Stomach (tissue), 19 donors: ENCODE measurements at places on chromosomes 12 and 14. TPM values are rescaled to one million over a fixed set of nuclear protein-coding genes. Genes with fewer than 3 reads are reported as not detected.
A peak's percentile ranks its signal among the peaks of the same experiment; 100 is the strongest.

Gene HHIPL1
- not detected for total RNA-seq

Gene CIT
- 164 TPM for total RNA-seq

Gene KRT83
- not detected for total RNA-seq

Gene ART4
- total RNA-seq: not detected

Gene LHX5
- total RNA-seq: not detected

GRCh38 chr14:68975667-68976066 lies 3.4 kb downstream of the ACTN1 start:
- H3K4me3 ChIP-seq: peak overlapping the region; percentile 80
- peaks cover 22% of the 10 kb centered on the region for H3K36me3 ChIP-seq
- H3K4me1 ChIP-seq: peaks cover 59% of the 10 kb centered on the region
- no peaks in the 10 kb centered on the region for H3K27me3 ChIP-seq
- DNase-seq: no peak

- no peaks in the 10 kb centered on the region for H3K4me1 ChIP-seq
- no peak overlapping the region for H3K4me3 ChIP-seq
- no peaks in the 10 kb centered on the region for H3K27me3 ChIP-seq
These were observed 62.3 kb downstream of the PRKD1 start for GRCh38 chr14:29865299-29865698.

- H3K27me3 ChIP-seq: peaks cover 30% of the 10 kb centered on the region
- peak; percentile 74 for DNase-seq
- H3K4me3 ChIP-seq: no peak overlapping the region
- no peaks in the 10 kb centered on the region for H3K36me3 ChIP-seq
- H3K27ac ChIP-seq: no peak overlapping the region
- H3K4me1 ChIP-seq: peaks cover 9% of the 10 kb centered on the region
These were observed 4.4 kb downstream of the TMEM179 start for GRCh38 chr14:104600141-104600643.
